ENCODE measurements at places on chromosomes 16 and 17. TPM values are rescaled to one million over a fixed set of nuclear protein-coding genes. Genes with fewer than 3 reads are reported as not detected.

Gene KRTAP4-4
- not detected for total RNA-seq

Gene HOXB3
- total RNA-seq: 32.1 TPM

Gene RPRML
- not detected for total RNA-seq

Gene HSD3B7
- total RNA-seq: 4.6 TPM

Gene SLC25A19
- 18.4 TPM for total RNA-seq

Gene FOXJ1
- total RNA-seq: 18.6 TPM

Gene TNFSF12
- total RNA-seq: 10.7 TPM

DNA sequence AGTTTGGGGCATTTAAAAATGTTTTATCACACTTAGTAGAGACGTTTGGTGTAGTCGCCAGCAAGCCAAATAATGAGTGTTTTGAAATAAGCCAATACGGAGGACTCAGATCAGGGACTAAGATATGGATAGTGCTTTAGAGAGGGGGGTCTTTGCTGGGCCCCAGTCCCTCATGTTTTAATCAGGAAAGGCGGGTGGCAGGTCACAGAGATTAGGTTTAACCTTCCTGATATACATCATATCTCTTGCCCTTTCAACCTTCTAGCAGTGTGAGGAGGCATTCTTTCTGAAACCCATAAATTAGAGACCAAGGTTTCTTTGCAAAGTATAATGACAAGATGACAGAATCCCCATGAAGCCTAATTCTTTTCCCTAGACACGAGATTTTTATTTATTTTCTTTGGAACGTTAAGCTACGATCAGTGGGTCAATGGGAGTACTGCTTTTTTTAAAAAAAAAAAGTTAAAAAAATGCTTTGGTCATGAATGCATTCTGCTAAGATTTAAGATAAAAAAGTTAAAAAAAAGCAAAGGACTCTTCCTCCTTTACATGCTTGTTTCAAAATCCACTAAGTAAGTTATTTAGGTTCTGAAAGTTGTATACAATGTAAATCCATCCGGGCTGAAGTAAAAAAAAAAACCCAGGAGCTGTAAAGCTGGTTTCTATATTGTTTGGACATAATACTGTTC lies 572.1 kb upstream of the SALL1 start:
- peaks cover 2% of the 10 kb centered on the region for H3K27me3 ChIP-seq
- no peak overlapping the region for H3K27ac ChIP-seq
- H3K4me1 ChIP-seq: peaks cover 20% of the 10 kb centered on the region
- H3K36me3 ChIP-seq: peaks cover 2% of the 10 kb centered on the region

DNA sequence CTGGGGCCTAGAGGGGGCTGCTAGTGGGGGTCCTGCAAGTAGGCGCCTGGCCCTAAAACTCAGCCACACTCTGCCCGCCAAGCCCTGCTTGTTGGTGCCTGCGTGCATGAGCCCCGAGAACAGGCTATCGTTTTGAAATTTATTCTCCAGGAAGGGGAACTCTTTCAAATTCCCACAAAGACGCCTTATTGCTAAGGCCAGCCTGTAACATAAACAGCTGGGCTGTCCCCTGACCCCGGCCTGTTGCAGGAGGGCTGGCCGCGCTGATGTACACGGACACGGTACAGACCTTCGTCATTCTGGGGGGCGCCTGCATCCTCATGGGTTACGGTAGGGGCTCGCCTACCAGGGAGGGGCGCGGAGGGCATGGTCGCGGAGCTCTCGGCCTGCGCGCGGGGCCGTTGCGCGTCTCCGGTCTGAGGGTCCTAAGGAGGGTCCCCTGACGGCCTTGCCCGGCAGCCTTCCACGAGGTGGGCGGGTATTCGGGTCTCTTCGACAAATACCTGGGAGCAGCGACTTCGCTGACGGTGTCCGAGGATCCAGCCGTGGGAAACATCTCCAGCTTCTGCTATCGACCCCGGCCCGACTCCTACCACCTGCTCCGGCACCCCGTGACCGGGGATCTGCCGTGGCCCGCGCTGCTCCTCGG lies 4.3 kb downstream of the SLC5A2 start:
- H3K36me3 ChIP-seq: peaks cover 9% of the 10 kb centered on the region
- H3K4me1 ChIP-seq: peaks cover 14% of the 10 kb centered on the region
- no peak for DNase-seq
- H3K4me3 ChIP-seq: peak overlapping the region; percentile 75
- H3K27me3 ChIP-seq: peaks cover 51% of the 10 kb centered on the region

DNA sequence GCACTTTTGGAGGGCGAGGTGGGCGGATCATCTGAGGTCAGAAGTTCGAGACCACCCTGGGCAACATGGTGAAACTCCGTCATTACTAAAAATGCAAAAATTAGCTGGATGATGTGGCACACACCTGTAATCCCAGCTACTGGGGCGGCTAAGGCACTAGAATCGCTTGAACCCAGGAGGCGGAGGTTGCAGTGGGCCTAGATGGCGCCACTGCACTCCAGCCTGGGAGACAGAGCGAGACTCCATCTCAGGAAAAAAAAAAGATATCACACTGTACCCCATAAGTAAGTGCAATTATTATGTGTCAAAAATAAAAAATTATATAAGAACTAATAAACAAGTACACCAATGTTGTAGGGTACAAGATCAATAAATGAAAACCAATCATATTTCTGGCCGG lies 200.0 kb downstream of the CDRT15L2 start:
- H3K27ac ChIP-seq: no peak overlapping the region
- no peak for DNase-seq
- no peaks in the 10 kb centered on the region for H3K4me1 ChIP-seq
- no peaks in the 10 kb centered on the region for H3K27me3 ChIP-seq
- H3K36me3 ChIP-seq: no peaks in the 10 kb centered on the region
- H3K4me3 ChIP-seq: no peak overlapping the region

DNA sequence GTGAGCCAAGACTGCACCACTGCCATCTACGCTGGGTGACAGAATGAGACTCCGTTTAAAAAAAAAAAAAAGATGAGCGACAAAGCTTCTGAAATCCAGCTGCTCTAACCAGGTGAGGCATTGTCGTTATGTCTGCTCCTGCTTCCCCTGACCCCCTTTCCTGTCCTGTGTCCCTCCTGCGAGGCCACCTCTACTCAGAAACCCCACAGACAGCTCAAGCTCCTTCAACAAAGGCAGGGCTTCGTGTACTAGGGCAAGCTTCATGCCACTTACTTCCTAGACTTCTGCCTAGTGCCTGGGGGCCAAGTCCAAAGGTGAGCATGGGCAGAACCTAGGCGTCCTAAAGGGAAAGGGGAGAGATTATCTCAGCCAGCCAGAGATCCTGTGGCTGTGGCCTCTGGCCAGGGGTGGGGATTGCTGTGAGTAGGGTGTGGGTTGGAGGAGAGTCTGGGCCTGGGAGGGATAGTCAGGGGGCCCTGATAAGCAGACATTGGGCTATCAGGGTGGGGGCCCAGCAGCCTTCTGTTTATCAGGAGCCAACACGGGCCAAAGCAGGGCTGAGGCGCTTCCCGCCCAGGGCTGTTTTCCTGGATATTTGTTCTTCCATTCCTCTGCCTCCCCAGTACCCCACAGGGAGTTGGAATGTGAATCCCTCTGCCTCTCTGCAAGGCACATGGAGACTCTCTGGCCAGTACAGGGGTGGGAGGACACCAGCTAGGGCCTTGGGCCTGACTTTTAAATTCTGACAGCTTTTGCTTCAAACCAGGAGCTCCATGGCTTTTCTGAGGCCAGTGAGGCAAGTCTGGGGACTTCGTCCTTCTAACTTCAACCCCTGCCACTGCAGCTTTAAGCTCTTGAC lies 10.4 kb downstream of the ERAL1 start:
- peak overlapping the region; percentile 91 for H3K27ac ChIP-seq
- DNase-seq: no peak
- H3K36me3 ChIP-seq: peaks cover 4% of the 10 kb centered on the region
- H3K27me3 ChIP-seq: no peaks in the 10 kb centered on the region
- H3K4me1 ChIP-seq: peaks cover 6% of the 10 kb centered on the region

DNA sequence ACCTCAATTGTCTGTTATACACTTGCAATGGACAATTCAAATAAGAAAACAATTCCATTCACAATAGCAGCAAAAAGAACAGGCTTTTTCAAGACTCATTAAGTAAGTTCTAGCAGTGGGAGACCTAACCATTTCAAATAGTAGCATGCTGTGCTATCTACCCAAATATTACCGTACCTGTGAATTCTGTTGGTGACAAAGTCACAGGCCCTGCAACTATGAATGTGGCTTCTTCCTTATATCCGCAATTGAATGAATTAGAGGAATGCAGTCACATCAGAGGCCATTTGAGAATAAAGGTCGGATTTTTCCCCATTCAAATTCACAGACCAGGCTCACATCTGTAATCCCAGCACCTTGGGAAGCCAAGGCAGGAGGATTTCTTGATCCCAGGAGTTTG lies 800 bp upstream of the NME4 start:
- H3K27me3 ChIP-seq: no peaks in the 10 kb centered on the region
- H3K4me1 ChIP-seq: peaks cover 9% of the 10 kb centered on the region
- DNase-seq: no peak
- H3K36me3 ChIP-seq: no peaks in the 10 kb centered on the region

DNA sequence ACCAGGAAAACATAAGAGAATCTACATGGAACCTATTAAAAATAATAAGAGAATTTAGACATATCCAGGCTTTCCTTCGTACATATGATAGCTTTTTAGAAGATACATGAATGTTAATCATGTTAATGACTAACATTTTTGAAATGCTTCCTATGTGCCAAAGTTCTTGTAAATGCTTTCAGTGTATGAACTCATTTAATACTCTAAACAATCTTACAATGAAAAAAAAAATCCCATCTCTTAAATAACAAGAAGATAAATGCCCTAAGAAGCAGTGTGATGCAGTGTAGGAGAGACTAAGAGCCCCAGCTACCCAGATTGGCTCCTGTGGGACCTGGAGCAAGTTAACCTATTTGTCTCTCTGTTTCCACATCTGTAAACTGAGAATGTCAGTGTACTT lies 220.4 kb upstream of the MYOCD start:
- no peaks in the 10 kb centered on the region for H3K27me3 ChIP-seq
- no peak overlapping the region for H3K27ac ChIP-seq
- peaks cover 5% of the 10 kb centered on the region for H3K36me3 ChIP-seq
- no peaks in the 10 kb centered on the region for H3K4me1 ChIP-seq

DNA sequence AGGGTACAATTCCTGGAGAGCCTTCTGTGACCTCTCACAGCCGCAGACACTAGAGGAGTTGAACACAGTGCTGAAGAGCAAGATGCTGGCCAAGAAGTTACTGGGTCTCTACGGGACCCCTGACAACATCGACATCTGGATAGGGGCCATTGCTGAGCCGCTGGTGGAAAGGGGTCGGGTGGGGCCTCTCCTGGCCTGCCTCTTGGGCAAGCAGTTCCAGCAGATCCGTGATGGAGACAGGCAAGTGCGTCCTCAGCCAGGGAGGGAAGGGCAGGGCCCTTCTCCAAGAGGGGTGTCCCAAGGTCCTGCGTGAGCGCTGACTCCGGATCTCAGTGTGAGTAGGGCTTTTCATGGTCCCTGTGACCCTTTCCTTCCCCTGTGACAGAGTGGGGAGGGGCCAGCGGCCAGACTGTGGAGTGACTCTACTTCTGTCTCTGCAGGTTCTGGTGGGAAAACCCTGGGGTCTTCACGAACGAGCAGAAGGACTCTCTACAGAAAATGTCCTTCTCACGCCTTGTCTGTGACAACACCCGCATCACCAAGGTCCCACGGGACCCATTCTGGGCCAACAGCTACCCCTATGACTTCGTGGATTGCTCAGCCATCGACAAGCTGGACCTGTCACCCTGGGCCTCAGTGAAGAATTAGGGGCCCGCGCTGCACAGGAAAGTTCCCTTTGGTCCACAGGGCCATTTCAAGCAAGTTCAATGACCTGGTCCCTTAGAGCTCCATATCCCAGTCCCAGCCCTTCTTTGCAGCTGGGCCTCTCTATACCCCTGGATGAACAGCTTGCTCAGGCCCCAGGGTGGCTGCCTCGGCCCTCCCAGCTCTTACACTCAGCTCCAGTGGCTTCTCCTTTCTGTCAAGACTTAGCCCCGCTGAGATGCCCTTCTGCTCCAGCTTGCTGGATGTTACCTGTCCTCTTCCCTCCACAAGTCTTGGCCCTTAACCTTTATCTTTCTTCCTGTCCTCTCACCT lies 13.1 kb downstream of the MPO start:
- H3K27me3 ChIP-seq: peaks cover 36% of the 10 kb centered on the region
- H3K4me1 ChIP-seq: no peaks in the 10 kb centered on the region
- H3K36me3 ChIP-seq: no peaks in the 10 kb centered on the region
- no peak for DNase-seq

GRCh38 chr16:9845661-9846361 lies 336.4 kb downstream of the GRIN2A start:
- no peak overlapping the region for H3K27ac ChIP-seq
- H3K36me3 ChIP-seq: no peaks in the 10 kb centered on the region
- H3K27me3 ChIP-seq: peaks cover 4% of the 10 kb centered on the region
- H3K4me1 ChIP-seq: peaks cover 8% of the 10 kb centered on the region

DNA sequence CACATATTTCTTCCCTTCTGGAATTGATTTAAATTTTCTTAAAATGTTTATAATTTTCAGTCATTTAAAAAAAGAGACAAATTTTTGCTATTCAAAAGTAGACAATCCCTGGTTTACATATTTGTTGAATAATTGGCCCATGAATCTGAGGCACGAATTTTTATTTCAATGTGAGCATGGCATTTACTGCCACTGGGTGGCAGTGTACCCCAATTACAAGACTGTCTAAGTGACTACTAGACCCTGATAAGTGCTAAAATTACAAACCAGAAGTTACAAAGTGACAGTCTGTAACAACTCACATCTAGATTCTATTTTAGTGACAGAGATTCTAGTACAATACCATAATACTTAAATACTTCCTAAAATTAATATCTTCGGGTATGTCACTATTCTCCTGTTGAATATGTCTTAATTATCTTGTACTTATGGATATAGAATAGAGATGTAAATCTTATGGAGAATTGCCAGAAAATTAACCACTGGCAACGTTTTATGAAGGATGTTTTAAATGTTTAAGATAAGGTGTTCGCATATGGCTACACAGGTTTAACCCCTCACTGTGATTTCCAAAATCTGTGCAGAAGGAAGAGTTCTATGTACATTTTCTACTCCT lies 235.8 kb downstream of the MAP2K4 start:
- peaks cover 24% of the 10 kb centered on the region for H3K27me3 ChIP-seq
- no peaks in the 10 kb centered on the region for H3K36me3 ChIP-seq
- no peak for DNase-seq
- H3K27ac ChIP-seq: no peak overlapping the region

GRCh38 chr17:49452201-49452600 lies 37.5 kb upstream of the PHB1 start:
- peaks cover 50% of the 10 kb centered on the region for H3K27me3 ChIP-seq
- H3K27ac ChIP-seq: no peak overlapping the region
- no peaks in the 10 kb centered on the region for H3K4me1 ChIP-seq
- H3K4me3 ChIP-seq: no peak overlapping the region
- no peak for DNase-seq
- no peaks in the 10 kb centered on the region for H3K36me3 ChIP-seq

DNA sequence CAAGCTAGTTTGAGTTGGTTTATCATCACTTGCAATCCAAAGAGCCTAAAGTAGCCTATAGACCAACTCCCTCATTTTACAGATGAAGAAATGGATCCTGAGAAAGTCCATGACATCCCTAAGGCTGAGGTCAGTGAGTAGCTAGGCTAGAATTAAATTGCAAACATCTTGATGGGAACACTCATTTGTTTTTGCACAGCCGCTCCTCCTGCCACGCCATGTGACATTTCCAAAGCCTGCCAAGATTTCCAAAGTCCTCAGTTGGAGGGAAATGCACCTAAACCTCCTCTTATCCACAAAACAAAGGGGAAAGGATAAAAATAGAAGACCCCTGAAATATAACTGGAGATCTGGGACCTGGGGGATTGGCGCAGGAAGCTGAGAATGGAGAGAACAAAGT lies 15.0 kb downstream of the TMEM92 start:
- peaks cover 12% of the 10 kb centered on the region for H3K4me1 ChIP-seq
- peaks cover 35% of the 10 kb centered on the region for H3K27me3 ChIP-seq
- H3K27ac ChIP-seq: peak overlapping the region; percentile 24
- H3K4me3 ChIP-seq: no peak overlapping the region
- no peak for DNase-seq
- no peaks in the 10 kb centered on the region for H3K36me3 ChIP-seq

Data from progenitor cell of endocrine pancreas (in vitro differentiated cells).